ENCODE measurements at places on chromosomes 13 and 19. TPM values are rescaled to one million over a fixed set of nuclear protein-coding genes. Genes with fewer than 3 reads are reported as not detected.

DNA sequence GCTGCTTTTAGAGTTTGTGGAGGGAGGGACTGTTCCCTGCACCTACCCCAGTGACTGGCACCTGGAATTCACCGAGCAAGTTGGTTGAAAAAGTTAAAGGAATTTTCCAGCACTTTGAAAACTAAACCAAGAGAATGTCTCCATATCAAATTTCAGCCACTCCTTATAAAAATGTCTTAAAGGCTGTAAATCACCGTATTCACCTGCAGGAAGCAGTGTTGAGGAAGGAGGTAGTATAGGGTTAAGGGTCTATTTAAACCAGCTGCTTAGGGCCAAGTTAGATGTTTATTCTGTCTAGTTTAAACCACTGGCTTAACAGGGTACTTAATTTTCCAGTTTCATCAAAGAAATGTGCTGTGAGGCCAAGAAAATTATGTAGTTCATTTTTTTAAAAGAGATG lies 3.8 kb upstream of the RAB20 start:
- no peak for DNase-seq

DNA sequence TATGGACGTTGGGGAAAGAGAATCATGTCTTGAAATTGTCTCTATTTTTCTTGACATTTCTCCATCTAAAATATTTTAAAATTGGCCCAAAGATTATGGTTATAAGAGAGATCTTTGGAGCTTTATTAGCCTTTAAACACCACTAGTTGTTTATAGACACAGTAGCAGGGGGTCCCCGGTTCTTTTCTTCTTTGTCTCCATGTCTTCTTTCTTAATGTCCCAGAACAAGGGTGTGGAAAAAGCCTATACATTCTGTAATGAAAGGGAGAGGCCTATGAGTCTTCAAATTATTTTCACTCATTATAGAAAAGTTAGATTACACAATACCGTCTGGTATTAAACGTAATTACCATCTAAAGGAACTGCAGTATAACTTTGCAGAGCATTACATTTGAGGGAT lies 300.0 kb downstream of the NALCN start:
- DNase-seq: no peak

GRCh38 chr19:40802300-40803169 lies 3.5 kb downstream of the EGLN2 start:
- peak; percentile 44 for DNase-seq

Gene TLE2
- total RNA-seq: 8.2 TPM

GRCh38 chr19:289651-290371 lies 1.4 kb downstream of the PLPP2 start:
- peak; percentile 47 for DNase-seq

DNA sequence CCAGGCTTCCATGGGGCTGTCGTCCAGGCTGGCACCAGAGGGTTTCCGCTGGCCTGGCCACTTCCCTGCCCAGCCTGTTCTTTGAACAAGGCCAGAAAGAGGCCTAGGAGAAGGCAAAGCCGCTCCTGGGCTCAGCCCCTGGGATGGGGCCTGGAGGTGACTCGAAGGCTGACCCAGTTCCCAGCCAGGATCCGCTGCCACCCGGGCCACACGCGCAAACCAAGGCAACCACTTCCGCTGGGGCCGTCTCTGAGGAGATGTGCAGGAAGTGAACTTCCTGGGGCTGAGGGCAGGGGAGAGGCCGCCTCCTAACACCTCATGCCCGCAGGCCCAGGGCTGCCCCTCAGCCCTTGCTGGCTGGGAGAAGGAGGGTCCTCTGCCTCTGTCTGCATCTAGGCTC lies 15.2 kb downstream of the PLEKHF1 start:
- peak; percentile 92 for DNase-seq

GRCh38 chr19:55643003-55643886 lies at the start of gene ZNF581:
ZNF581 (plus strand) TSS chr19:55643649; CDS start chr19:55644572, 923 bp downstream.
- DNase-seq: peak; percentile 73

Gene RNASEH2A
- 8.7 TPM for total RNA-seq

DNA sequence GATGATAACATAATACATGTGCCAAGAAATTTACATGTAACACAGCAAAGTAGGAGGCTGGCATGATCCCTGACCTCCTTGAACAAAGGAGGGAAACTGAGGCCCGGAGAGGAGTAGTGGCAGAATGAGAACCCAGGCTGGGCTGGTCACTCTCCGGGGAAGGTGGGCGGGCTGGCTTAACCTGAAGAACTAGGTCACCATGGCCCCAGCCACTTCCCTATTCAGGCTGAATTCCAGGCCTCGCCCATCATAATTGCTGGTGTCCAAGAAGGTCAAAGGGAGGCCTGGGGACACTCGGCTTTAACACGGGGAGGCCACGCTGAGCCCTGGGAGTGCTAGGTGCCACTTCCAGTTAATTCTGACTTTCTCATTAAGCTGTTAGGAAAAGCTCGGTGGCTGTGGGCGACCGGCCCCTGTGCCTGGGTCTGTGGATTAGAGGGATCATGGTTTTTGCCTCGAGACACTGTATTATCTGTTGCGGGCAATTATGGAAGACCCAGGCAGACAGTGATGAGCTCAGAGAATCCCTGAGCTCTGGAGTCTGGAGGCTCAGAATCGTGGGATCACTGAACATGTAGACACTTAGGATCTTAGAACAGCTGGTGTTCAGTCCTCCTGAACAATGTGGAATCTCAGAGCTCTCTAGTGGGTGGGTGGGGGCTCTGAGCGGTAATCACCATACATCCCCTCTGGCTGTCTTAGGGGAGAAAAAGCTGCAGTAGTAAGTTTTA lies 5.0 kb upstream of the TINCR start:
- no peak for DNase-seq

Gene RNF113B
- total RNA-seq: not detected

Gene UBE2L5
- total RNA-seq: not detected

Gene CABP5
- 0.96 TPM for total RNA-seq

GRCh38 chr13:88086577-88086976 lies 415.4 kb downstream of the SLITRK5 start:
- DNase-seq: no peak

GRCh38 chr13:64362564-64362963 lies 2867.6 kb downstream of the PCDH9 start:
- DNase-seq: no peak

Gene DHDH
- not detected for total RNA-seq

Gene IGFL2
- total RNA-seq: not detected

DNA sequence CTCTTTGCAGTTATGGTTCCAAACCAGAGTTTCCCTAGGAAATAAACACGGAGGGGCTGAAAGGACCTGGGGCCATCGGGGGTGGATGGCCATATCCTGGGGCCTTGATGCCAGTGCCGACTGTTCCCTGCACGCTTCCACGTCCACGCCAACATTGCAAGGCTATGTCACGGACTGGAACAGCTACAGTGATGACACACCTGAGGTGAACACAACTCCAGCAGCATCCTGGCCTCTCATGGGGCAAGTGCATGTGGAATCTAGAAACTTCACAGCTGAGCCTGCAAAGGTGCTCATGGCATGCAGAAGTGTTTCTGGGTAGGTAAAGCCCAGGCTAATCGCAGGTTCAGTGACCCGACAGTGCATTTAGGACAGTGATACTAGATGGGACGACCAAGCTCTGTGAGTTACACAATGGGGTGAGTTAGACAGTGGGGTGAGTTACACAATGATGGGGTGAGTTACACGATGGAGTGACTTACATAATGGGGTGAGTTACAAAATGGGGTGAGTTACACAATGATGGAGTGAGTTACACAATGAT lies 52.0 kb upstream of the GAS6 start:
- no peak for DNase-seq

- DNase-seq: no peak
Measured at GRCh38 chr13:110367620-110368019, 60.5 kb downstream of the COL4A2 start.

All from natural killer cell (primary cell).